Small intestine (tissue), 16 donors: ENCODE measurements at places on chromosomes 6 and 20. TPM values are rescaled to one million over a fixed set of nuclear protein-coding genes. Genes with fewer than 3 reads are reported as not detected.

Gene CNR1
- 0.27 TPM for polyA plus RNA-seq

Gene PSORS1C2
- not detected for polyA plus RNA-seq

Gene BNIP5
- polyA plus RNA-seq: 2.6 TPM

Gene CD40
- 2.0 TPM for polyA plus RNA-seq

Gene FOXS1
- polyA plus RNA-seq: 1.2 TPM

Gene DEFB132
- not detected for polyA plus RNA-seq

Gene CGAS
- polyA plus RNA-seq: 2.5 TPM

Gene RIPPLY2
- polyA plus RNA-seq: not detected

Gene SPATA2
- 9.9 TPM for polyA plus RNA-seq

Gene SH3BGRL2
- 54.6 TPM for polyA plus RNA-seq

Gene SLC2A10
- polyA plus RNA-seq: 24.0 TPM

Gene PKHD1
- not detected for polyA plus RNA-seq

Gene BTN1A1
- polyA plus RNA-seq: 0.15 TPM

Gene PACRG
- 1.5 TPM for polyA plus RNA-seq

Gene GID8
- polyA plus RNA-seq: 31.0 TPM

Gene GFOD1
- polyA plus RNA-seq: 1.9 TPM

Gene AP5S1
- polyA plus RNA-seq: 14.7 TPM

Gene TRPC4AP
- 32.4 TPM for polyA plus RNA-seq

Gene SCUBE3
- not detected for polyA plus RNA-seq

Gene TP53TG5
- not detected for polyA plus RNA-seq

Gene ADGRF1
- 1.6 TPM for polyA plus RNA-seq

Gene CLPSL2
- not detected for polyA plus RNA-seq

Gene PBX2
- polyA plus RNA-seq: 20.4 TPM

Gene CCDC170
- 1.8 TPM for polyA plus RNA-seq
